ENCODE measurements at places on chromosomes 3 and 15.

GRCh38 chr15:98842192-98842972 lies 165.2 kb downstream of the PGPEP1L start:
- no peak for DNase-seq

- no peak for DNase-seq
Observed at GRCh38 chr15:40957581-40958051, 4.3 kb downstream of the CHAC1 start.

GRCh38 chr3:158109295-158109803 lies 540 bp upstream of the RSRC1 start:
- no peak for DNase-seq

- no peak for DNase-seq
Observed at GRCh38 chr3:70000028-70000410, 486 bp downstream of the SAMMSON start.

DNA sequence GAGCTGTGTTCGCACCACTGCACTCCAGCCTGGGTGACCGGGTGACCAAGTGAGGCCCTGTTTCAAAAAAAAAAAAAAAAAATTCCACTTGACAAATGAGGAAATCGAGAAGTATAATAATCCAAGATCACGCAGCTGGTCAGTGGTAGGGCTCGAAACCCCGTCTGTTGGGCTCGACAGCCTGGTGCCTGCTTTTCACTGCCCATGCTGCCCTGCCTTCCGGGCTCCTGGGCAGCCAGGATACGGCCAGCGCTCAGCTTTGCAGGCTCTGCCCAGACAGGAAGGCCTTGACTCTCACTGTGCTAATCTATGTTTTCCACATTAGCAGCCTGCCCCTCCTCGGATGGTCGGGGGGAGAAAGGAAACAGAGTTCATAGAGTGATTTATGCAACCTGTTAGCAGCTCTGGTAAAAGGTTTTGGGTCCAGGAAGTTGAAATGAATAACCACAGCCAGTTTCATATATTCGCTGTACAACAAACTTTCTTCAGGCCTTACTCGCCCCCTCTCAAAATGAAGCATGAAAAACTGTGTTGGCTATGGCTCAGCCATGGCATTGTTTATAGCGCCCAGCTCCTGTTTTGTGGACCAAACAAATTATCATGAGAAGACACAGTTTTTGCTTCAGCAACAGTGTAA lies 108.8 kb downstream of the XXYLT1 start:
- no peak for DNase-seq

- DNase-seq, result no peak
Observed at GRCh38 chr3:17300441-17300840, 415.7 kb downstream of the PLCL2 start.

- DNase-seq, result no peak
Observed at GRCh38 chr15:58505581-58505980, 73.8 kb downstream of the LIPC start.

DNA sequence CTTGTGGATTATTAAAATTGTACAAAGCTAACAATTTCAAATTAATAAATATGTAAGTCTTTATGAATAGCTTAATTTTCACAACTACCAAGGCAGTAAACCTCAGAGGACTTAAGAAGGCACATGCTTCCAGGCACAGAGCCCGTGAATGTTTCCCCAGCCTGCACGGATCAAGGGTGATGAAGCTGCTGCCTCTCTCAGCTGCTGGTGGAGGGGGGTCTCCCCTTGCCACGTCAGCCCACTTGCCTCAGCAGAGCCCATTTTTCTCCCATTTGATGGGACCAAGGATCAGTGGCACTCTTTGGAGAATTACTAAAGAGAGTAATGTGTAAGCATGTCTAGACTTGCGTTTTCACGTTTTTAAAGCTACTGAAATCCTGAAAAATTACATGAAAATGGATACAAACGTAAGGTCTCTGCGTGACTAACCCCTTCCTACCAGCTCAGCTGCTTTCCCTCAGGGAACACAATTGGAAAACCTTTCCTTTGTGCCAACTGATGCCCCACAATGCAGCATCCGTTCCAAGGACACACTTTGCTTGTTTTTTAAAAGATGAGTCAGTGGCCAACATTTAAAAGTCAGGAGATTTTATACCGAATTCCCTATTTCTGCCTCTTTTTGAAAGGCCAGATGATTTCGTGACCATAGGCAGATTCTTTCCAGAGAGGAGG lies 494.1 kb downstream of the GABRG3 start:
- DNase-seq, result no peak

DNA sequence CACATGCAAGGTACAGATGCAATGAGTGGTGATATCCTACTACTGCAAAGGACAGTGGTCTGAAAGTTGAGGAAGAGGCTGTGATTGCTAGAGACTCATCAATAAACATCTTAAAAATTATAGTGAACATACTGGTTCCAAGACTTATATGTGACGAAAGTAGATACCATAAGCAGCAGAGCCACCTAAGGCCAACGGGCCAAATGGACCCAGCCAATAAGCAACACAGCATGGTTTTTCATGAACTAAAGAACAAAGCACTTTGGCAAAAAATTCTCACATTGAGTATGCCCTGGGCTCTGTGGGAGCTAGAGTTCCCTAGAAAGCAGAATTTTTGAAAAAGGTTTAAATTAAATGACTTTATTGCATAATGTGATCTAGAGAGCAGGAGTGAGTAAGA lies 272.1 kb downstream of the SI start:
- DNase-seq, result no peak

- DNase-seq, result no peak
Observed at GRCh38 chr15:85831415-85832113, 36.8 kb upstream of the KLHL25 start.

DNA sequence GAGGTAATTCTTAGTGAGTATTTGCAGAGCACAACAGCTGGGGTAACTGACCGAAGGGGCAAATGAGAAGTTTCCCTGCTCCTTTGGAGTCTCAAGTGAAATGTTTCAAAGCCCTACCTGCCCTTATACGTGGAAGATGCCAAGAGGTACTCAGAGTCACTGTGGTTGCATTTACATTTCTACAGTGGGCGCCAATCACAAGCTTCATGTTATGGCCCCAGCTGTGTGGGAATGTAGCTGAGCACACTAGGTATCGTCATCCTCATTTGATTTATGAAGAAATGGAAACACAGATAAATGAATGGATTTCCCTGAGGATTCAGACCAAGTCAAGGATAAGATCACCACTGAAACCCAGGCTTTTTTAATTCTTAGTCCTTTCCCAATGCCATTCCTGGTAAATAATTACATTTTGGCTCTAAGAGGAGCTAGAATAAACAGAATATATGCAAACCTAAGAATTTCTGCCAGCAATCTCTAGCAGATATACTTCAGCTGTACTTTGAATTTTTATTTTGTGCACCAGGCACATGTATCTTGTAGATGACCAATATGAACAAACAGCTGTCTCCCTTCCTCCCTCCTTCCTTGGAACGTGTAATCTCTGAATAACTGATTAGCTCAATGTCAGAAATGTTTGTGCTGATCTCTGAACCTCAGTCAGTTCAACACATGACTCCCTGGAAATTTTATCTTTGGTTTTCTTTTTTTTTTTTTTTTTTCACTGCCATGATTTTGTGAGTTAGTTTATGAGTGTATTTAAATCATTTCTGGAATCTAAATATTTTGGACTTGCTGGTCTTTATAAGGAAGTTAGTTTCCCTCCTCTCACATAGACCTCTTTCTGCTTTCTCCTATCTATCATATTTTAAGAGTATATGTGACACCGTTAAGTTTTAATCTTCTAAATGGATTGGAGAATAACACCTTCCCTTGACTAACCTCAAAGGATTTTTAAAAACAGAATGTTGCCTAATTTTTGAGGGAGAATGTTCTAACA lies 69.2 kb downstream of the MAP2K5 start:
- DNase-seq, result no peak
